NCI-H748 treated with DMSO at 0.1 percent for 48 hours (cell line): ENCODE measurements at places on chromosomes 13 and 19.

DNA sequence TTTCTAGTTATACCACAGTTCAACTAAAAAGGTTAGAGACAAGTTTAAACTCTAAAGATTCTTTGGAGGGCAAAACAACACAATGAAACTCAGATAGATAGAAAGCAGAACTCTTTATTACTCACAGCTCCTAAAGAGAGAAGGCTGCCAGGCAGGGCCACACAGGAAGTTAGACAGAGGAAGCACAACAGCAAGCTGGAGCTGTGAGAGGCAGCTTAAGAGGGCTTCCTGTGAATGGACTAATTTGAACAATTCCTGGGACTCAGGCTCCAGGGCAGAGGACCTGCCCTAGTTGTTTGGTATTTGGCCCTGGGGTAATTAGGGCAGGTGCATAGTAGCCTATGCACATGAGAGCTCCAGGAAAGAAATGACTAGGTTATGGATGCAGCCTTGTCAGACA lies 803.6 kb downstream of the DIAPH3 start:
- DNase-seq: no peak

DNA sequence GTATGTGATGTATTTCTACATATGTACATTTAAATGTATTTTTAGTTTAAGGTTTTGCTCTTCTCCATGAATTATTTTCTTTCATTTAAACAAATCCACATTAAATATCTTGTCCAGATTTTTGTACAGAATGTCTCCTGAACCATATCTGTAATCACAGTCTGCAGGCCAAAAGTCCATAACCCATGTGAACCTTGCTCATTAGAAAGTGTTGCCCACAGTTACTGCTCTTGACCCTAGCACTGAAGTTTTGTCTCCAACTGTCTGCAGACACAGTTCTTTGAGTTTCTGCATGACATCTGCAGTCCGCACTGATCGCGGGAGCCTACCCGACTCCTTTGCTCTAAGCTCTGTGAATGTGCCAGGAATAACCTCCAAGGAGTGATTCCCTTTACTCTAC lies 626.2 kb upstream of the SLC10A2 start:
- no peak for DNase-seq

- DNase-seq: peak; percentile 35
Measured at GRCh38 chr13:74251778-74252519, 117.7 kb upstream of the KLF12 start.

- no peak for DNase-seq
Measured at GRCh38 chr13:31310786-31311185, 111.0 kb downstream of the B3GLCT start.

DNA sequence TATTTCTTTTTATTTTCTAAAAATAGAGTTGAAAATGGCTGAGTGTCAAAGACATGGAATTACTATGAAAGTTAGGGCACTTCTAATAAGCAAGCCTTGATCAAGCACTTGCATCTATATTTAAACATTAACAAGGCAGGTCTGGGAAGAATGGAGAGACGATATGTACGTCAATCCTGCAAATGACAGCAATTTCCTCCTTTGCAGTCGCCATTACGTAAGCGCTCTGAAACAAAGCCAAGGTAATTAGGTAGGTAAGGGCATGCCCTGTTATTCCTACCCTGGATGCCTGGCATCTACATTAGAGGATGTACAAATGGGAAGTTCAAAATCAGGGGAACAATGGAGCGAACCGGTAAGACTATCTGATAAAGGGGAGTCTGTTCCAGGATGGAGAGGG lies 664.0 kb upstream of the ARGLU1 start:
- DNase-seq: peak; percentile 68

DNA sequence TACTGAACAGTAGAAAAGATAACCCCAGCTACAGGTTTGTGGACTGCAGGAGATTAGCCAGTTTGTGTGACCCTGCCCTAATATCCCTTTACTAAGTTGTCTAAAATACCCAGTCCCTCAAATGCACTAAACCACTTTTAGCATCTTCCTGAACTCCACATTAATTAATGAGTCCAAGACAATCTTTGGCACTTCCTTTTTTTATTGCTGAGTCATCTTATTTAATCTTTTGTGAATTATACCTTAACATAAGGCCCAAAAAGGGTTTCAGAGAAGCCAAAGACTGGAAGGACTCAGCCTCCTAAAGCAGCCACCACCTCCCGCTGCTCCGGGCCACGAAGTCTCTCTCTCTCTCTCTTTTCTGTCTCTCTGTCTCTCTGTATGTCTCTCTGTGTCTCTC lies 48.8 kb upstream of the PDCD5 start:
- no peak for DNase-seq

- peak; percentile 92 for DNase-seq
Measured at GRCh38 chr19:41957838-41958366, 1.2 kb downstream of the RABAC1 start.

- no peak for DNase-seq
Measured at GRCh38 chr19:45471931-45472562, 4.3 kb downstream of the FOSB start.

GRCh38 chr19:956766-957440 lies 27.2 kb upstream of the WDR18 start:
- no peak for DNase-seq

DNA sequence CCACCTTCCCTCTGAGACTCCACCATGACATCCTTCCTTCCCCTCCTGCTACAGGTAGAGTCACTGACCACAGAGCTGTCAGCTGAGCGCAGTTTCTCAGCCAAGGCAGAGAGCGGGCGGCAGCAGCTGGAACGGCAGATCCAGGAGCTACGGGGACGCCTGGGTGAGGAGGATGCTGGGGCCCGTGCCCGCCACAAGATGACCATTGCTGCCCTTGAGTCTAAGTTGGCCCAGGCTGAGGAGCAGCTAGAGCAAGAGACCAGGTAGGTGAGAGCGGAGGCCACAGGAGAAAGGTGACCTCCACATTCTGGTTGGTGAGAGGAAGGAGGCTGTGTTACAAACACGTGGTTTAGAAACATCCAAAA lies 27.6 kb downstream of the KCNC3 start:
- no peak for DNase-seq

GRCh38 chr19:45439190-45439568 lies 15.5 kb upstream of the ERCC1 start:
- no peak for DNase-seq

DNA sequence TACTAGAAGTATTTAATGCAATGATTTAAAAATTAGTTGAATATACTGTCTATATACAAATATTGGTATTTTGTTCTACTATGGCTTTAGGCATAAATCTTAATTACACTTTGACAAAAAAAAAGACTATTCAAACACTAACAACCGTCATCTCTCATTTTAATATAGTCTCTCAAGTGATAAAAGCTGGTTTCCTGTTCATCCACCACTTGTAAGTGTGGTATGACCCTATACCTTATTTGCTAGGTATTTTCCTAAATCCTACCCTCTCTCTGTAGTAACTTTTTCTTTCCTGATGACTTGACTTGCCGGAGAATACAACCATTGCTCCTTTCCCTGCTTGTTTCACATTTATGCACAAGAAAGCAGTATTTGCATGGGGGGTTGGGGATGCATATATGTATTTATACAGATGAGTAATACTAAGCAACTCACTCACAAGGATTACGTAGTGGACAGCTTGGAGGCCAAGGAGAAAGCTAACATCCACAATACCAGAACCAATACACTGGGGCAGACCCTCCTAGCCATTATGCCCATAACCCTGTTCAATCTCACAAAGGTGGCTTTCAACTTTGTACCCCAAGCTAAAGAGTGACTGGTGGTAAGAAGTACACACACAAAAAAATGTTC lies 12.7 kb upstream of the EFNB2 start:
- DNase-seq: no peak

GRCh38 chr13:36973621-36974295 lies 25.4 kb downstream of the ALG5 start:
- DNase-seq: no peak

- DNase-seq: no peak
Measured at GRCh38 chr19:40691421-40692211, 1.2 kb upstream of the NUMBL start.

GRCh38 chr19:5679289-5680083 lies 830 bp downstream of the MICOS13 start:
- no peak for DNase-seq

GRCh38 chr19:4409123-4409933 lies 6.9 kb downstream of the CHAF1A start:
- DNase-seq: no peak

DNA sequence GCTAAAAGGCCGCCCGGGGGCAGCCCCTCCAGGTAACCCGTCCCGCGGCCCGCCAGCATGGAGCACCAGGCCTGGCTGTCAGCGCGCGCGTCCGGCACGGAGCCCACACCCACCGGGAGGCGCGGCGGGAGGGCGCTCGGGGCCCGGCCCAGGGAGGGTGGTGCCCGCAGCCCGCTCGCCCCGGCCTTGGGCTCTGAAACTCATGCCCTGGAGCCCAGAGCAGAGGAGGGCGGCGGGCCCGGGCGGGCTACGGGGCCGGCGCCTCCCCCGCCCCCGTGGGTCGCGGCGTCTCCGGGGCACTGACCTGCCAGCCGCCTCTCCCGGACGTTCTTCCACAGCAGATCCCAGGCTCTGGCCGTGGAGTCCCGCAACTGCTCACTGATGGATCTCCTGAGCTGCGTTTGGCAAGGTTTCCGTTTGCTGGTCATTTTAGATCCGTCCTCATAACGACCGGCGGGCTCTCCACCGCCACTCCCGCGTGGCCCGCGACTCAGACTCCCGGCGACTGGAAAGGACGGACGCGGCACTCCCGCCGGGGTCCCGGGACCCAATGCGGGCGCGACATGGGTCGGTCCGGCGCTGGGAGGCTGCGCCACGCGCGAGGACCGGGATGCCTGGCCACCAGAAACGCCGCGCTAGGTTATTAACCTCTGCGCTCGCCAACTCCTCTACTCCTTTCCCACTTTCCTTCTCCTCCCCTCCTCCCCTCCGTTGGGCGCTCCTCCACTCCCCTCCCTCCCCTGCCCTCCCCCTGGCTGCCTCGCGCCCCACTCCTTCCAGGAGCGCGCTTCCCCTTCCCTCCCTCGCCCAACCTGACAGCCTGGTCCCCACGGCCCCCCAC lies 64.7 kb upstream of the STARD13 start:
- no peak for DNase-seq

- no peak for DNase-seq
Measured at GRCh38 chr19:49327878-49328544, 3.0 kb upstream of the SLC6A16 start.

- peak; percentile 56 for DNase-seq
Measured at GRCh38 chr13:29846475-29847256, 3.8 kb downstream of the UBL3 start.

- no peak for DNase-seq
Measured at GRCh38 chr19:6528544-6529121, 2.2 kb upstream of the TNFSF9 start.

DNA sequence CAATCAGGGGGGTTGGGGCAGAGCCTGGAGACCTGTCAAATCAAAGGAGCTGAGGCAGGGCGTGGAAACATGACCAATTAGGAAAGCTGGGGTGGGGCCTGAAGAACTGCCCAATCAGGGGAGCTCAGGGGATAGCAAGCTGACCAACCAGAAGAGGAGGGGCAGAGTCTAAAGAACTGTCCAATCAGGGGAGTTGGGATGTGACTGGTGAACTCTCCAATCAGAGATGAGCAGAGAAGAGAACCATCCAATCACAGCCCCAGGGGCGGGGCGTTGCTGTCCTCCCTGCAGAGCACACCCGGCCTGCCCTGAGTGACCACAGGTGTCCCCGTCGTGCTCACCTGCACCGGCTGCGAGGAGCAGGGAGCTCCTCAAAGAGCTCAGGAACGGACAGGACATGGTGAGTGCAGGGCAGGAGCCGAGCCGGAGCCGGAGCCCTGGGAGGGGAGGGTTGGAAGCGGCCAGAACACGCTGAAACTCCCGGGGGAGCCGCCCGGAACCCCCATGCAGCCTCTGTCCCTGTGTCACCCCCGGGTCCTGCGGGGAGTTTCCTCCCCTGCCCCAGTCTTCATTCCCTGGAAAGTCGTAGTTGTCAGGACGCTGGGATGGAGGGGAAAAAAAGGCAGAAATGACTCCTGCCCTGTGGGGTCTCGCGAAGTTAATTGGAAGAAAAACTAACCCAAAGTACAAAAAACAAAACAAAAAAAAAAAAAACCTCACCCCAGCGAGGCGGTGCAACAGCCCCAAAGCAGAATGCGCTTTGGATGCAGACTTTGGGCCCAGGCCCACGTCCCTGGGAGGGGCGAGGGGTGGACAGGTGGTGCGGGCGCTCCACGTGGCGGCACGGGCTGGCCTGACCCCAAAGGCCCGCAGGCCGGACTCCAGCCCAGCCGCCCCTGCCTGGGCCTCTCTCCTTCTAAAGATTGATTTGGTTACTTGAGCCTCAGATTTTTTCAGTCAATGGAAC lies at the start of gene ZNF556:
Gene ZNF556, plus strand, starts transcription at position 311 of the 967 bp plus-strand sequence. Its CDS starts 87 bp downstream, at position 398.
- DNase-seq: peak; percentile 88

DNA sequence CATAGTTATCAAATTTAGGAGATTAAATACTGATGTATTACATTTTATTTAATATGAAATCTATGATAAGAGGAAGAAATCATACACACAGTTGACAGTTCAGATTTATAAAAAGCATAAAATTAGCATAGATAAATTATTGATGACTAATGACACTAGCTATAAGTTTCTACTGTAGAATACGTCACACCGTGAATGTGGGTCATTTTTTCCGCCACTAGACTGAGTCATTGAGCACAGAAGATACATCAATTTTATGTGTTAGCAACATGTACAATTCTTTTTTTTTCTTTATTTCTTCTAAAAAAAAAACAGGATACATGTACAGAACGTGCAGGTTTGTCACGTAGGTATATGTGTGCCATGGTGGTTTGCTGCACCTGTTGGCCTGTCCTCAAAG lies 22.2 kb downstream of the AP2S1 start:
- DNase-seq: no peak

DNA sequence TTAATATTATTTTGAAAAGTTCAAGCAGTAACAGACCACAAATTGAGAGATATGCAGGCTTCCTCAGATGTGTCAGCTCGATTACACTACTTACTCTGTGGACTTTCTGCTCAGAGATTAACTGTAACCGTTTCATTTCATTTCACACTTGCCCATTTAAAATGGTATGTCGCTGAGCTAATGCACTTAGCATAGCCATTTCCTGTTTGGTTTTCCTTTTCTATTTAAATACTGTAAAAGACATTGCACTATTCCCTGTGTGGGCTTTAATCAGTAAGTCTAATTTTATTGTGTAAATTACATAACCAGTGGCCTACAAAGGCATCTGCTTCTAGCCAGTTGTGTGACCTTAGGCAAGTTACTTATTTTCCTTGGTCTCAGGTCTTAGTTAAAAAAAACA lies 237.6 kb downstream of the LACC1 start:
- DNase-seq: no peak

DNA sequence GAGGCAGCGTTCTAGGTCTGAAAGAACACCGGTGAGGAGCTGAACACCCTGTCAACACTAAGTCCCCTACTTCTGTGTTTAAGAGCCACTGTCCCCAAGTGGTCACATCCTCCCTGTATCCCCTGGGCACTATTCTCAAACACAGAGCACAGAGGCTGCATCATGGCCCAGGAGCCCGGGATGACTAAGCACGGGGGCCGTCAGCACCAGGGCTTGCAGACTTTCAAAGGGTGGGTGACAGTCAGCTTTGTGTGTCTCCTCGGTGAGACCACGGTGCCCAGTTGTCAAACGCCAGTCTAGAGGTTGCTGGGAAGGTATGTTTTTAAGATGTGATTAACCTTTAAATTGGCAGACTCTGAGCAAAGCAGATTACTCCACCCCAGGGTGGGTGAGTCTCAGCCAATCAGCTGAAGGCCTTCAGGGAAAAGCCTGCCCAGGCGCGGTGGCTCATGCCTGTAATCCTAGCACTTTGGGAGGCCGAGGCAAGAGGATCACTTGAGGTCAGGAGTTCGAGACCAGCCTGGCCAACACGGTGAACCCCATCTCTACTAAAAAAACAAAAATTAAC lies 8.0 kb downstream of the MAP2K2 start:
- DNase-seq: no peak
